SK-N-SH (cell line): ENCODE measurements at places on chromosomes 16 and 17. TPM values are rescaled to one million over a fixed set of nuclear protein-coding genes. Genes with fewer than 3 reads are reported as not detected.

The LASP1 gene
- 79.7 and 102 TPM in 2 replicates for polyA plus RNA-seq

The ABCC3 gene
- 185 and 209 TPM in 2 replicates for polyA plus RNA-seq

The CDT1 gene
- polyA plus RNA-seq, result 3.1 and 6.1 TPM in 2 replicates

The CA5A gene
- not detected in 2 replicates for polyA plus RNA-seq

The IL17C gene
- 0.07 TPM in 1 of 2 replicates, not detected in the other for polyA plus RNA-seq

The KRTAP4-3 gene
- polyA plus RNA-seq, result not detected in 2 replicates

The TBX4 gene
- polyA plus RNA-seq, result 0.02 and 0.05 TPM in 2 replicates
